ENCODE measurements at places on chromosomes 5 and 9.

DNA sequence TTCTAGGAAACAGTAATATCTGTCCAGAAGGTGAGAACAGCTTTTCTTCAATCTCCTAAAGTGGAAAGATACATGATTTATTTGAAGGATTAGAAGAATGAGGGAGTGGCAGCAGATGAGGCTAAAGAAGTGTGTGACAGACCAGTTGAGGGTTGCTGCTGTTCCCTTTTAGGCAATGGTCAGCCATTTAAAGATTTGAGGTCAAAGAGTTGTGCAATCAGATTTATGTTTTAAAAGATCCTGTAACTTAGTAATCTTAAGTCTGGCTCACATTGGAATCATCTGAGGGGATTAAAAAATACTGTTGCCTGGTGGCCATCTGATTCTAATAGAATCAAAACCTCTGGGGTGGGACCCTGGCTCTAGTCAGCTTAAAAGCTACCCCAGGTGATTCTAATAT lies 4.3 kb upstream of the SGCD start:
- no peak for DNase-seq

DNA sequence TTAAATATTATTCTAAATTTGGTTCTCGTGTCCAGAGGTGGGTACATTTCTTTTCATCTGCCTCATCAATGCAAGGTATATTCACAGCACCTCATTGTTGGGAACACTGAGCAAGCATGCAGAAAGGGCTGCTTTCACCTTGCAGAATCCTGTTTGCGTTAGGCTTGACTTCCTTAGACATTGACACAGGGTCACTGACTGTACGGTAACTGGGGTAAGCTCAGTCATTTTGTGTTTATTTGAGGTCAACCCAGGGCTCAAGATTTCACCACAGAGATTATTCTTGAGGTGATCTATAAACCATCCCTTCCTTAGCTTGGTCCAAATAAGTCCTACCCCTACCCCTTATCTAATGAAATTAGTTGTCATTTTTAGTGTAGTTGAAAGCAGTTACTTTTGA lies 1.7 kb upstream of the PTPDC1 start:
- DNase-seq: no peak

DNA sequence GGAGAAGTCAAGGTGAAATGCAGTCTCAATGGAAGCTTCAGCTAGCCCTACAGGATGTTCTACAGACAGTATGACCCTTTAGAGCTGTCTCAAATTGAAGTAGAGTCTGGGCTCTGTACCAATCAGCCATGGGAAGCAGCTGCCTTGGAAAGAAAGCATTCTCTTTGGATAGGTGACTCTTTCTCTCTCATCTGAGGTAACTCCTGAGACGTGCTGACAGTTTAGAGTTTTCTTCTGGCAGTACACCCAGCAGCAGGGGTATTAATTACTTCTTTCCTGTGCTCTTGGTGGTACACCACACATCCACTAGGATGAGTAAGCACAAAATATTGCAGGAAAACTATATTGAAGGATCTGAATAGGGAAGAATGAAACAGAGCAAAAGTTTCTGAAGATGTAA lies 329.6 kb upstream of the RGMB start:
- no peak for DNase-seq

- DNase-seq: no peak
These were observed 112.1 kb downstream of the SNCAIP start for GRCh38 chr5:122424132-122424531.

DNA sequence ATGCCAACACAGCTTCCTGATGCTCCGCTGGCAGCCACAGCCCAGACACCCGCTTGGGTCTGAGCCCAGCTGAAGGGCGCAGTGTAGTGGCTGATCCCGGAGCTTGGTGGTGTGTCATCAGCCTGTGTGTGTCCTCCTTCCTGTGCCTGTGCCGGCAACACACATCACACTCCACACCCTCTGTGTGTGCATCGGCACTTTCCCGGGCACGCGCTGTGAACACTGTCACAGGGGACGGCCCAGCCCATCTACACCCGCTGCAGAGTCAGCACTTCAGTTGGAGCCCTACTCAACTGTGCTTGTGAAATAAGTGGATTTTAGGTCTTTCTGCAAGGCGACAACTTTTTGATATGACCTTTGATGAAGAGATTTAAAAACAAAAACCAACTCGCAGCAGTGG lies 189.4 kb downstream of the IRX2 start:
- DNase-seq: no peak

DNA sequence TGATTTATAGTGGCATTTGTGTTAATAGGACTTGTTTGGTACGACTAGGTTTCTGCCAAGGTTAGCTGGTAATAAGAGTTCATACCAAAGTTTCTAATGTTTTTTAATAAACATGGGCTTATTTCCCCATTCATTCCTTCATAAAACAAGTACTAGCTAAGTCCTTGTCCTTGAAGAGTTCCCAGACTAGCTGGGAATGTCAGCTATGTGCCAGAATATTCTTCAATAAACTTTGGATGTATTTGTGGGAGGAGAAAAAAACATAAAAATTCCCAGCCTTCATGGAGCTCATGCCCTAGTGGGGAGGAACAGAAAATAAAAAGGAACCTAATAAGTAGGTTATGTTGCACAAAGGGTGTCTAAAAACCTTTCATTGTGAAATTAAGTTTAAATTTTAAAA lies 176.9 kb downstream of the DENND1A start:
- no peak for DNase-seq

DNA sequence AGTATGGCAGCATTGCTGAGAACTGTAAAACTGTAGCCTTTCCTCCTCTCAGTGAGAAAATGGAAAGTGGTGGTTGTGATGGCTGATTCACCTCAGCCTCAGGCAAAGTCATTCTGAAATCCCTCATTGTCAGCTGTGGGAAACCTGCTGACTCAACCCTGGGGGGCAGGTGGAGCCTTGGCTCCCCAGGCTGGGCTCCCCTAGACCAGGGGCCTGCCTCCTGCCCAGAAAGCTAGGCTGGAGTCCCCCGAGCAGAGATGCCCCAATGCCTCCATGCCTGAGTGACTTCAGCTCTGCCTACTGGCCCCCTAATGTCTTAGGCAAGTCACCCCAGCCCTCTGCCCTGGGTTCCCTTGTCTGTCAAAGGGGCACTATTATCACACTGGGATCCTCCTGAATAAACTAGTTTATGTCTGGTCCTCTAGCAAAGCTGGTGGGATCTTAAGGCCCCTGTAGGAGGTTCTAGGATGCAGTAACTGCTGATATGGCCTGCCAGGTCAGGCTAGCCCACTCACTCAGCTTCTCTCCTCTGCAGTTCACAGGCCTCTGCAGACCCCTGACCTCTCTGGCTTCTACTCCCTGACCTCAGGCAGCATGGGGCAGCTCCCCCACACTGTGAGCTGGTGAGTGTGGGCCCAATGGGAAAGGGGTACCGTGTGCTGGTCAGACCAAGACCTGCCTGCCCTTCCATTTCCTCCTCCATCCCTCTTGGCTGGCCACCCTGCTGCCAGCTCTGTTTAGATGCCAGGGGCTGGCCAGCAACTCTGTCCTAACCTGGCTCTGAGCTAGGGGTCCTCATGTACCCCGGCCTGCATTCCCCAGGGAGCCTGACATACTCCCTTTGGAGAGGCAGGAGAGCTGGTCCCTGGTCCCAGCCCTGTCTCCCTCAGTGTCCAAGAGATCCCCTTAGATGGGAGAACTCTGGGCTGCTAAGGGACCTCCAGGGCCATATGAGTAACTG lies 24.2 kb downstream of the TCF7 start:
- no peak for DNase-seq

All from stimulated activated CD4-positive, alpha-beta T cell treated with anti-CD3 and anti-CD28 coated beads, Interleukin-1b, Interleukin-23, amount 100 ng/mL, for 24 hours (primary cell).